ENCODE measurements at places on chromosomes 5 and 9.

DNA sequence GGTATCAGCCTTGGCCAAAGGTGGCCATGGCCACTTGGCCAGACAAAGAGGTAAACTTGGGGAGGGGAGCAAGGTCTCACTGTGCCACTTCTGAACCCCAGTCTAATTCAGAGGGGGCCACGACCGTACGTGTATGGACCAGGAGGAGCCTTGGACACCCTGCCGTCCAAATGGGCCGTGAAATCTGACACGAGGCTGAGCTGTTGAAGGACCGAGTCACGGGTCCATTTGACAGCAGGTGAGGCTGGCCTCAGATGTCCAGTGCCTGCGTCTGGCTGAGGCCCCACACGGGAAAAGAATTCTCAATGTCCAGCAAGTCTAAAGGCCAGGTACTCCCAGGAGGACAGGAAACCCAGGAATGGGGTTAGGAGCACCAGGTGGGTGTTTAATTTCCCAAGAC lies 17.7 kb downstream of the CMBL start:
- no peak for DNase-seq

DNA sequence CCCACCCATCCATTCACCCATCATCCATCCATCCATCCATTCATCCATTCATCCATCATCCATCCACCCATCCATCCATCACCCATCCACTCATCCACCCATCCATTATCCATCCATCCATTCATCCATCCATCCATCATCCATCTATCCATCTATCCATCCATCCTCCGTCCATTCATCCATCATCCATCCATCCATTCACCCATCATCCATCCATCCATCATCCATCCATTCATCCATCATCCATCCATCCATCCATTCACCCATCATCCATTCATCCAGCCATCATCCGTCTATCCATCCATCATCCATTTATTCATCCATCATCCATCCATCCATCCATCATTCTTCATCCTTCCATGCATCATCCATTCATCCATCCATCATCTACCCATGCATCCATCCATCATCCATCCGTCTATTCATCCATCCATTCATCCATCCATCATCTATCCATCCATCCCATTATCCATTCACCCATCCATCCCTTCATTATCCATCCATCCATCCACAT lies 10.1 kb downstream of the ASS1 start:
- DNase-seq = no peak

DNA sequence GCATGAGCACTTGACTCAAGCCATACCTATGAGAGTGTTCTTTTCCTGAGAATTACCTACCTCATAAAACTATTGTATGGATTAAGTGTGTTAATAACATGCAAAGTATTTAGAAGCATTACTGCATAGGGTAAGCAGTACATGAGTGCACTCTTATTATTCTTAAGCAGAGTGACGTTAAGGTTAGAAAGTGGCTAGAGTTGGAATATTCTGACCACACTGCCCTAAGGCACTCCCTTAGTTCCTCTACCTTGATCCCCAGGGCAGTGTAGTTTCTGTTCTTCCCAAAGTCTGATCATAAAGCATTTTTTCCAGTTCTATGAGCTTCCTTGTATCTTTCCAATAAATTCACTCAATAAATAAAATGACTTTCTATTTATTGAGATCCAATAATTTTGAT lies 189.2 kb downstream of the PCSK1 start:
- no peak for DNase-seq

DNA sequence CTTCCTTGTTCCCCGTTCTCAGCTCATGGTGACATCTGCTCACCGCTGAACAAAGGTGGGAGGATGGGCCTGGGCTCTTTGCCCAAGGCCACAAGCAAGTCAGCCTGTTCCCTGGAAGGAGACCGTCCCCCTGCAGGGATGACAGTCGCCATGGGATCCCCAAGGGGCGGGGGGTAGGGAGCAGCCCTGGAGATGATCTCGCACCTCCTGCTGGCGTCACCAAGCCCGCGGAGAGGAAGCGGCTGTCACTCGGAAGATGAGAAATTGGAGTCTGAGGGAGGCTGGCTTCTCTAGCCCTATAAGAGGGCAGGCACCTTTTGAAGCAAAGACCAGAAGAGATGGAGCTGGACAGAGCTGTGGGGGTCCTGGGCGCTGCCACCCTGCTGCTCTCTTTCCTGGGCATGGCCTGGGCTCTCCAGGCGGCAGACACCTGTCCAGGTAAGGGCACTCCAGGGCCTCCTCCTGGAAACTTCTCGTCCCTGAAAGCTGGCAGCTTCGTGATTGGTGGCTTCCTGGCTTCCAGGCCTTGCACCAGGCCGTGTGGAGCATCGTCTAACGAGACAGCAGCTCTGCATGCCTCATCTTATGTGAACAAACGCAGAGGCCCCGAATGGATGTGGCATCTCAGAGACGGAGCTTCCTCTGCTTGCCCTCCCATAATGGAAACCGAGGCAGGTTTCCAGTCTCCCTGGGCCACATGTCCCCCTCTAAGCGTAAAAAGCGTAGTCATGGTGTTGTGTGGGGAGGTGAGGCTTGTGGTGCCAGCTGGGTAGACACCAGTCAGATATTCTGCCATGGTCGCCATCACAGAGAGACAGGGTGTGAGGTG lies at the start of gene FCN2:
TSS of gene FCN2 (plus strand) at position 327 of the 829 bp plus-strand sequence. CDS start at position 339, 12 bp downstream.
- no peak for DNase-seq

- no peak for DNase-seq
Measured at GRCh38 chr5:87354496-87354895, 58.2 kb downstream of the CCNH start.

DNA sequence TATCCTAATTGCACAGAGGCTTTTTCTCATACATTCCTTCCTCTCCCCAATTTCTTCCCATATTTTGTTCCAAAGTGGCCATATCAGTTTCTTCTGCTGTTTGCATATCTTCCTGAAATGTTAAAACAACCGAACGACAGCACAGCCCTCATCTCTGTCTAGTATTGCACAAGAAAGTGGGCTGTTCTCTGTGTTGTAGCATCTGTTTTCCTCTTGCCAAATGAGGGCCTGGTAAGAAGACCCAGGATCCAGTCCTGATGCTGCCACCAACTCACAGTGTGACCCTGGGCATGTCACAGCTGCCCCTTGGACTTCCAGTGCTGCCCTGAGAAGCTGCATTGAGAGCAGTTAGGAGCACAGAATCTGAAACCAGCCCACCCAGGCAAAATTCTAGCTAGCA lies 4.1 kb downstream of the SLC31A2 start:
- DNase-seq = peak; percentile 71

DNA sequence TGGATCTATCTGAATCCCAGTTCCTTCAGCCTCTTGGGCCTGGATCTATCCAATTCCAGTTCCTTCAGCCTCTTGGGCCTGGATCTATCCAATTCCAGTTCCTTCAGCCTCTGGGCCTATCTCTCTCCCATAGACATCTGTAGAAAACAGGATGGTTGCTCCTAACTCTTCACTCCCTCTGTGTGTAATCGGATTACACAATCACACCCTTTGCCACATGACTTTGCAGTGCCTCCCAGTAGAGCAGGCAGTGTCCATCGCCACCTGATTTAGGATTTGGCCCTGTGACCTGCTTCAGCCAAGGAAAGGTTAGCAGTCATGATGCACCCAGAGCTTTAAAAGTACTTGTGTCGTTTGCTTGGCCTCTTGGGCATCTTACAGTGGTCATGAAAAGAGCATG lies 56.7 kb downstream of the LHX2 start:
- DNase-seq = no peak

- DNase-seq = no peak
Measured at GRCh38 chr5:149913436-149914419, 30.9 kb downstream of the PDE6A start.

DNA sequence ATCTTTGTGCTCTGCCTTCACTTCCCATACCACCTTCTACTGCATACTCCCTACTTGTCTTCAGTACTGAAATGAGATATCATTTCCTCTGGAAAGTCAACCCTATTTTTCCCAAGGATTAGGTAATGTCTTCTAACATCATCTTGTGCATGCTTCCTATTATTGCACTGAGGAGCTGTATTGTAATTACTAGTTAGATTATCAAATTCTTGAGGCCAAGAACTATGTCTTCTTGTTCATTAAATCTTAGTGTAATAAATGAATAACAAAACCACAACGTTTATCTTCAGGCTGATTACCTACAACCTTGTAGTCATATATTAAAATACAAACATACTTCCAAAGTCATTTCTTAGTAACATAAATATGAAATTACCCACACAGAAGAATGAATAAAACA lies 87.9 kb upstream of the POU5F2 start:
- no peak for DNase-seq

DNA sequence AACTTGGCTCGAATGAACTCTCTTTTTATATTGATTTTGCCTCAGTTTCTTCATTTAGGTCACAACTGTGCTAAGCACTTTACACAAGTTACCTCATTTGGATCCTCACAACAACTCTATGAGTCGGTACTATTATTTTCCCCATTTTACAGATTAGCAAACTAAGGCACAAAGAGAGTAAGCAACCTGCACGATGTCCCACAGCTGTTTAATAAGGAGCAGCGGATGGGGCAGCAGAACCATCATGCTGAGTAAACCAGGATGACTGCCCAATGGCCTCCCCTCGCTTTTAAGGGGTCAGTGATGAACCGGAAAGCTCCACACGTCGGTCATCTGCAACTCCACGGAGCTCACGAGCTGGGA lies 607 bp downstream of the PRELID2 start:
- no peak for DNase-seq

GRCh38 chr9:137502008-137502911 lies 43.1 kb upstream of the NSMF start:
- no peak for DNase-seq

DNA sequence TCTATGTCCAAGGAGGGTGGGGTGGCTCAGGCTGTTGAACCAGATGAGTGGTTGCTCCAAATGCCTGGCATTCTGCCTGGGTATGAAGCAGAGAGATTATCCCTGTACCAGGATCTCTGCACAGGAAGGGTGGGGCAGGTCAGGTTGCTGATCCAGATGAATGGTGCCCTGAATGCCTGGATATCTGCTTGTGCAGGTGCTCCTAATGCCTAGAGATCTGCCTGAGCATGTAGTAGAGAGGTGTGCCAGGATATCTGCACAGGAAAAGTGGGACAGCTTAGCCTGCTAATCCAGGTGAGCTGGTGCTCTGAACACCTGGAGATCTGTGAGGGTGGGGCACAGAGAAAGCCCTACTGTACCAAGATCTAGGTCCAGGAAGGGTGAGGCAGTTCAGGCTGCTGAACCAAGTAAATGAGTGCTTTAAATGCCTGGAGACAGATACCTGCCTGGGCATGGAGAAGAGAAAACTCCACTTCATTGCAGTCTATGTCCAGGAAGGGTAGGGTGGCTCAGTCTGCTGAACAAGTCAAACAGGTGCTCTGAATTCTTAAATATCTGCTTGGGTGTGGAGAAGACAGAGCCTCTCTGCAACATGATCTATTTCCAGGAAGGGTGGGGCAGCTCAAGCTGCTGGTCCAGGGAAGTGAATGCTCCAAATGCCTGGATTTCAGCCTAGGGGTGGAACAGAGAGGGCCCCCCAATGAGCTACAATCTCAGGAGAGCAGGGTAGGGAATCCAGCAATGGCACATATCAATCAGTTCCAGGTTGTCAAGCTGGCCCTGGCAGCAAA lies 189.4 kb upstream of the DMRTA1 start:
- DNase-seq = no peak

GRCh38 chr9:111294691-111295451 lies 35.2 kb downstream of the OR2K2 start:
- no peak for DNase-seq

GRCh38 chr9:83013867-83014605 lies 48.9 kb downstream of the RASEF start:
- no peak for DNase-seq

GRCh38 chr5:41418220-41419031 lies 92.0 kb downstream of the PLCXD3 start:
- DNase-seq = no peak

DNA sequence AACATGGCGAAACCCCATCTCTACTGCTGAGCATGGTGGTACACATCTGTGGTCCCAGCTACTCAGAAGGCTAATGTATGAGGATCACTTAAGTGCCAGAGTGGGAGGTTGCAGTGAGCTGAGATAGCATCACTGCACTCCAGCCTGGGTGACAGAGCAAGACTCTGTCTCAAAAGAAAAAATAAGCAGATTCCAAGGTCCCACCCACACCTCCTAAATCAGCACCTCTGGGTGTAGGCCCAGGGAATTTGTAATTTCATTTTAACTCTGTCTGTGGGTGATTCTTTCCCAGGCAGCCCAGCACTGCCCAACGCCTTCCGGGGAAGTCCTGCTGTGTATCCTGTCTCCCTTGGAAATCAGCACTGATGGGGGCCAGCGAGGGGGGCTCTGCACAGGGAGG lies 12.5 kb downstream of the CAMK2A start:
- DNase-seq = no peak

- peak; percentile 80 for DNase-seq
Measured at GRCh38 chr5:79990598-79991507, at the start of gene MTX3. Gene MTX3, minus strand, starts transcription at chr5:79991262. Its CDS starts 24 bp downstream, at chr5:79991238.

Measured in inflammatory macrophage (primary cell).